Globus pallidus (tissue), 1 donor: ENCODE measurements at places on chromosomes 13 and 19.
A peak's percentile ranks its signal among the peaks of the same experiment; 100 is the strongest.

DNA sequence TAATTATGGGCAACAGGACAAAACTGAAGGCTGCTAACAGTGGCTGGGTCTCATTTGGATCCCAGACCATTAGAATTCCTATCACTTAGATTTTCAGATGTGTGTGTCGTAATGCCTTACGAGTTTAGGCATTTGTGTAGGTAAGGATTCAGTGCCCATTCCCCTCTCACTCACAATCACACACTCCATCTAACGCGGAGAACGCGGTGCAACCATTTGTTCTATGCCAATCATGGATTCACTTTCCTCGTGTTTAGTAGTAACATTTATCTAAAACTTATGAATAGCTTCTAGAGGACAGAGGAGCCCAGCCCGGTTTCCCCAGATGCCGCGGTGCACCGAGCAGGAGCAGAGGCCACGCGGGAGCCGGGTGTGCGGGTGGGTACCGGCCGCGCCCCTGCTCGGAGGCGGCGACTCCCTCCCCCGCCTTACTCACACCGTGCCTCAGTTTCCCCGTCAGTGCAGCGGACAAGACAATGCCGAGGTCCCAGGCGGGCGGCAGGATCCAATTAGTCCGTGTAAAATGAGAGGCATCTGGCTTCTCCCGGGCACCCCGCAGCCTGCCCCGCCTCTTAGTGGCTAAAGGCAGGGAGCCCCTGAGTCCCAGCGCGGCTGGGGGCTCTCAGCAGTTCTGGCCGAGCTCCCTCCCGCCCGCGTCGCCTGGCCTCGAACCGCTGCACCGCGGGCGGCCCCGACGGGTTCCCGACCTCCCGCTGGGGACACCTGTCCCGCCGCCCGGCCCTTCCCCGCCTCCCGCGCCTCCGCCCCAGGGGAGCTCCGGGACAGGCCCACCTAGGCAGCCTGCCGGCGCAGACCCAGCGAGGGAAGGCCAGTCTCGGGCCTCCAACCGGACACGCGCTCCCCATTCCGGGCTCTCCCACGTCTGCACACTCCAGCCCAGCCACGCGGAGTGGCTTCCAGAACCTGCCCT, 5.9 kb upstream of the C1QTNF9B start:
- no peak for DNase-seq

- DNase-seq = no peak
Measured at GRCh38 chr13:101880581-101880980, 428.1 kb downstream of the ITGBL1 start.

DNA sequence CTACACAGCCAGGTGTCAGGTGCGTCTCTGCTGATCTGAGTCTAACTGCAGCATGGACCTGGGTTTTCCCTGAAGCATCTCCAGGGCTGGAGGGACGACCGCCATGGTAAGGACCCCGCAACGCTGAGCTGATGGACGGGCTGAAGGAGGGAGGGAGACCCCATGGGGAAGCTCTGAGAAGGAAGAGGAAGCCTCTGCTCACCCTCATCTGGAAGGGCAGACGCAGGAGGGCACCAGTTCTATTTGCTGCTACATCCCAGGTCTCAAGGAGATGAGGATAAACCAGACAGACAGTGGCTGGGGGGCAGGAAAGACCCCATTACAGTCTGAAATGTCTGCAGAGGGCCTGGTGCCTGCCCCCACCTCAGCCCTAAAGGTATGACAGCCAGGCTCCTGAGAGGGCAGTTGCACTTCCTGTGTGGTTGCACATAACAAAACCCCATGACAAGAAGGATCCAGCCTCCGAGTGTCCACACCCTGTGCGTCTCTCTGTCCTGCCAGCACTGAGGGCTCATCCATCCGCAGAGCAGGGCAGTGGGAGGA, at the start of gene LILRA2:
Gene LILRA2, plus strand, starts transcription at position 461 of the 543 bp plus-strand sequence. CDS start 89 bp downstream, outside the sequence.
- peak; percentile 5 for DNase-seq

DNA sequence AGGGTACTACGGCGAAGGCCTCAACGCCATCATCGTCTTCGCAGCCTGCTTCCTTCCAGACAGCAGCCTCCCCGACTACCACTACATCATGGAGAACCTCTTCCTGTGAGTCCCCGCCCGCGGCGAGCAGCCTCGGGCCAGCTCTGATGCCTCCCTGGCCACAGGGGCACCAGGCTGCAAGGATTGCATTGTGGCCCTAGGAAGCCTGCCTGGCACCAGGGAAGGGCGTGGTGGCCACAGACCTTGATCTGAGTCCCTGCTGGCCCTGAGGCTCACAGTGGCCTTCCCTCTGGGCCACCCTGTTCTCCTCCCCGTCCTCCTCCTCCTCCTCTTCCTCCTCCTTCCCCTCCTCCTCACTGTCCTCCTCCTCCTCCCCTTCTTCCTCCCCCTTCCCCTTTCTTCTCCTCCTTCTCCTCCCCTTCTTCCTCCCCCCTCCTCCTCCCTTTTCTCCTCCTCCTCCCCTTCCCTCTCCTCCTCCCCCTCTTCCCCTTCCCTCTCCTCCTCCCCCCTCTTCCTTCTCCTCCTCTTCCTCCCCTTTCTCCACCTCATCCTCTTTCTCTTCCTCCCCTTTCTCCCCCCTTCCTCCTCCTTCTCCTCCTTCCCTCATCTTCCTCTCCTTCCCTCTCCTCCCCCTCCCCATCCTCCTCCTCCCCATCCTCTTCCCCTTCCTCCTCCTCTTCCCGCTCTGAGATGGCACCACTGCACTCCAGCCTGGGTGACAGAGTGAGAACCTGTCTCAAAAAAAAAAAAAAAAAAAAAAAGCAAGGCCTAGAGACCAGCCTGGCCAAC, 24.4 kb upstream of the NMRK2 start:
- DNase-seq = no peak

DNA sequence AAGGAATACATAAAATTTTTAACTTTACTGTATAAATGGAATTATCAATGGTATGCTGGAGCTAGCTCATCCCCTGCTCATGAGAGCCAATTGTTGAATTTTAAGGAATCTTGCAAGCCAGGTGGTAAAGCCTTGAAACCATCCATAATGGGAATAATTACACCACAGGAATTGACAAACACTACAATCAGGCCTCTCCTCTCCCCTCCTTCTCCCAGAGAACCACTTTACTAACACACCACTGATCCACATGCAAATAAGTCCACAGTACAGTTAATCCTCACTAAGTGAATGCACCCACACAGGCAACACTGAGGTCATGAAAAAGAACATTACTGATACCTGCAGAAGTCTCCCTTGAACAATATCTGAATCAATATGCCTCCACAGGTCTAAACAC, 140.5 kb downstream of the KLF12 start:
- DNase-seq = no peak

GRCh38 chr19:6713773-6714692, 6.4 kb downstream of the C3 start:
- no peak for DNase-seq

GRCh38 chr19:33022472-33023116, 42.1 kb downstream of the RHPN2 start:
- no peak for DNase-seq

DNA sequence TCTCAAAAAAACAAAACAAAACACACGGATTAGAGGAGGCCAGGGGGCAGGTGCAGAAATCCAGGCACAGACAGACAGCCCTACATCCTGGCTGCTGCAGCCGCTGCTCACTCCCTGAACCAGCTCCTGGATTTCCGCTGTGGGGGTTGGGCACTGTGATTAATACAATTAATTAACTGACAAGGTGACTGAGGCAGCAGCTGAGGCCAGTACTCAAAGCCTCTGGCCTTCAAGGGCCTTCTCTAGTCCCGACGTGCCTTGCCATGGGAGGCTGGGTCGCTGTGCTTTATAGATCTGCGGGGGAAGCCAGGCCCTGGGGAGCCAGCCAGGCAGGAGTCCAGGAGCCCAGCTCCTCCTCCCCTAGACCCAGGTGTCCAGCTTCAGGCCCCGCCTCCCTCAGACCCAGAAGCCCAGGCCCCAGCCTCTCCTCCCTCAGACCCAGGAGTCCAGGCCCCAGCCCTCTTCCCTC, 4.6 kb downstream of the NECTIN2 start:
- DNase-seq = no peak

GRCh38 chr13:38850868-38851626, 139.6 kb downstream of the STOML3 start:
- DNase-seq = no peak

GRCh38 chr19:17243830-17244617, 1.7 kb downstream of the NR2F6 start:
- no peak for DNase-seq

DNA sequence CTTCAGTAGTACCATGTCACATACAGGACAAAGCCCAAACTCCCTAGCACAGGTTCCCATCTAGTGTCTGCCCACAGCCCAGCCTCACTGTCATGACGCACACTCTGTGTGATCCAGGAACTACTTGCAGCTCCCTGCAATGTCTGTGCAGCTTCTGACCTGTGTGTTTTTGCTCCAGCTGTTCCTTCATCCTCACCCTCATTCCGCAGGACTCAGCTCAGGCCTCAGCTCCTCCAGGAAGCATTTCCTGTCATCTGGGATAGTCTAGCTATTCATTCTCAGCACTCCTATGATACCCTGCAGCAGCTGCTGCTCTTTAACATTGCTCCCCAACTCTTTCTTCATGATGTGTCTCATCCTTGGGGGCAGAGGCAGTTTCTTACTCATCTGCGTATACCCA, 56.1 kb downstream of the ENOX1 start:
- no peak for DNase-seq
